Glutamatergic neuron (in vitro differentiated cells): ENCODE measurements at places on chromosomes 5 and 9. TPM values are rescaled to one million over a fixed set of nuclear protein-coding genes. Genes with fewer than 3 reads are reported as not detected.

DNA sequence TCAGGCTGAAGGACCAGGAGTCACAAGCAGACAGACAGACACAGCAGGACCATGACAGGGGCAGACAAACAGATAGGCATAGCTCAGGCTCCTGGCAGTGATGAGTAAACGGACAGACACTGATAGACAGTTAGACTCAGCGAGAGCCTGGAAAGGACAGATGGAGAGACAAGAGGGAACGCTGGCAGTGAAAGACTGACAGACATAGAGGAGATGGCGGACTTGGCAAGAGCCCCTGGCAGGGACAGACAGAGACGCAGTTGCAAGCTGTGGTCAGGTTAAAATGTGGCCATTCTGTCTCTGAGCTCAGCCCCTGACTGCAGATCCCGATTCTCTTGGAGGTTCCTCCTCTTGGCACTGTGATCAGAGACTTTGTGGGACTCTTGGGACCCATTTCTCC is 13.6 kb downstream of the CSF2 start:
- no peak overlapping the region for H3K4me3 ChIP-seq
- H3K27ac ChIP-seq = no peak overlapping the region
- DNase-seq = no peak
- no peaks in the 10 kb centered on the region for H3K36me3 ChIP-seq
- H3K27me3 ChIP-seq = peaks cover 3% of the 10 kb centered on the region

DNA sequence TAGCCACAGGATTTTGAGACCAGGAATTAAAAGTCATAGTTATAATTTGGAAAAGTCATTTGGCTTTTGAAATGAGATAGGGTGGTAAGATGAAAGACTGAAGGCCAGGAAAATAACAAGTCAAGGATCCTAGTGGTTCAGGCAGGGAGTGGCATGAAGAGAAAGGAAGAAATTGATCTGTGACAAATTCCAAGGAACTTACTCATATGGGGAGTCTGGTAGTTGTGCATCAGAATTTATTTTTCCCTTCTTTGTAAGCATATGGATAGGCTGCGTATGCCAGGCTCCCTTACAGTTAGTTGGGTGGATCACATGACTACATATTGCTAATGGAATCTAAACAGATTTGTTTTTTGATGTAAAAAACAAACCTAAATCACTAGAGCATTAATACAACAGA is 21.0 kb downstream of the ISL1 start:
- H3K27me3 ChIP-seq = peaks cover 5% of the 10 kb centered on the region
- no peaks in the 10 kb centered on the region for H3K36me3 ChIP-seq
- DNase-seq = no peak
- no peak overlapping the region for H3K27ac ChIP-seq

DNA sequence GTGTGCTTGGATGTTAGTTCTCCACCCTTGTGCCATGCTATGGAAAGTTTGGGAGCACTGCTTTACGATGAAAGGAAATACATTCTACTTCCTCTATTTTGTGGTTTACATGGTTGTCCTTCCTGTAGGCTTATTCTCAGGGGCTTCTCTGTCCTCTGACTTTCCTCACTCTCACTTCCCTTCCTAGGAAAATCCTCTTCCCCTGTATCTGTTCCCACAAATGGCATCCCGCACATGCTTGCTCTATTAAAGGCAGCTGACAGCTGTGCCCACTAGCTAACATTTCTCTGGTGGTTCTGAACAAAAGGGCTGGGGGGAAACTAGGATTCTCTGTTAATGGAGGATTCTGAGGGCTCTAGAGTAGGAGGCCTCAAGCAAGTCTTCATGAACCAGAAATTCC is 52.4 kb downstream of the FAM170A start:
- DNase-seq = no peak
- H3K4me3 ChIP-seq = no peak overlapping the region
- no peaks in the 10 kb centered on the region for H3K27me3 ChIP-seq

GRCh38 chr5:33423018-33423630 is 17.6 kb upstream of the TARS1 start:
- no peaks in the 10 kb centered on the region for H3K4me1 ChIP-seq
- H3K36me3 ChIP-seq = peaks cover 4% of the 10 kb centered on the region
- no peak overlapping the region for H3K4me3 ChIP-seq
- H3K27me3 ChIP-seq = peaks cover 2% of the 10 kb centered on the region
- H3K27ac ChIP-seq = no peak overlapping the region
- DNase-seq = no peak

The TMEM232 gene
- 5.3 TPM for total RNA-seq

The ZNF782 gene
- total RNA-seq = 4.9 TPM

The PCDHB13 gene
- total RNA-seq = 12.7 TPM

The KIF4B gene
- not detected for total RNA-seq
